NCI-H1930 (cell line): ENCODE measurements at places on chromosomes 7 and 10.

DNA sequence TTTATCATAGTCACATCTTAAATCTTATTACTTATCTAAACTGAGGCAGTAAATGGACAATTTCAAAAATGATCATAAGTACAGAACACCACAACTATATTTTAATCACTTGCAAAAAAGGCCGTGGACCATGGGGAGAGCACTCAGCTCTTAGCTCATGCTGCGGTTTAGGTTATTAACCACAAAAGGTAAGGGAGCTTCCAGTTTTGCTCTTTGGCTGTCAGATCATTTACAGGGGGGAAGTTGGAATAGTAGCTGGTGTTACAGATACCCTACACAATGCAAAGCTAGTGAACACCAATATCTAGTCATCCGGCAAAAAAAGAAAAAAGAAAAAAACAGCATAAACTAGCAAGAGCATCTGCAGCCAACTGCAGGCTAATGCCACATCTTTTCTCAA, 147.0 kb downstream of the BBS9 start:
- no peak for DNase-seq

DNA sequence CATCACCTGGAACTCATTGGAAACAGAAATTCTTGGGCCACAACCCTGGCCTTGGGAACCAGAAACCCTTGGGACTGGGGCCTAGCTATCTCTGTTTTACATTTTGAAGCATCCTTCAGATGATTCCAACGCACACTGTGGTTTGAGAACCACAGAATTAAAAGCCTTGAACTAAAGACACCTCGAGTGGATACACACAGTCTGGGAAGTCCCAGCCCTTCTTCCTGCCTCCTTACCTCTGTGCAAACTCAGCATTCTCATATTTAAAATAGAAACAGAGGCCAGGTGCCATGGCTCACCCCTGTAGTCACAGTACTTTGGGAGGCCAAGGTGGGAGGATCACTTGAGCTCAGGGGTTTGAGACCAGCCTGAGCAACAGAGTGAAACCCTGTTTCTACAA, 12.9 kb downstream of the NPFFR1 start:
- no peak for DNase-seq

GRCh38 chr7:132249256-132249971, 326.9 kb downstream of the PLXNA4 start:
- no peak for DNase-seq

GRCh38 chr7:29278337-29279069, 83.9 kb downstream of the CHN2 start:
- no peak for DNase-seq

DNA sequence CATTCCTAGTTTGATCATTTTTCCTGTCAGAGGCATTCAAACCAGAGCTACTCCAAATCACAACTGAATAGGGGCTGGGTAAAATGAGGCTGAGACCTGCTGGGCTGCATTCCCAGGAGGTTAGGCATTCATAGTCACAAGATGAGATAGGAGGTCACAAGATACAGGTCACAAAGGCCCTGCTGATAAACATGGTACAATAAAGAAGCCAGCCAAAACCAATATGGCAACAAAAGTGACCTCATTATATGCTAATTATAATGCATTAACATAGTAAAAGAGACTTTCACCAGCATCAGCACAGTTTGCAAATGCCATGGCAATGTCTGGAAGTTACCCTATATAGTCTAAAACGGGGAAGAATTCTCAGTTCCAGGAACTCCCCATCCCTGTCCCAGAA, 37.3 kb downstream of the TWIST1 start:
- no peak for DNase-seq

- DNase-seq = no peak
Observed at GRCh38 chr7:74193913-74194312, 15.9 kb upstream of the LAT2 start.

DNA sequence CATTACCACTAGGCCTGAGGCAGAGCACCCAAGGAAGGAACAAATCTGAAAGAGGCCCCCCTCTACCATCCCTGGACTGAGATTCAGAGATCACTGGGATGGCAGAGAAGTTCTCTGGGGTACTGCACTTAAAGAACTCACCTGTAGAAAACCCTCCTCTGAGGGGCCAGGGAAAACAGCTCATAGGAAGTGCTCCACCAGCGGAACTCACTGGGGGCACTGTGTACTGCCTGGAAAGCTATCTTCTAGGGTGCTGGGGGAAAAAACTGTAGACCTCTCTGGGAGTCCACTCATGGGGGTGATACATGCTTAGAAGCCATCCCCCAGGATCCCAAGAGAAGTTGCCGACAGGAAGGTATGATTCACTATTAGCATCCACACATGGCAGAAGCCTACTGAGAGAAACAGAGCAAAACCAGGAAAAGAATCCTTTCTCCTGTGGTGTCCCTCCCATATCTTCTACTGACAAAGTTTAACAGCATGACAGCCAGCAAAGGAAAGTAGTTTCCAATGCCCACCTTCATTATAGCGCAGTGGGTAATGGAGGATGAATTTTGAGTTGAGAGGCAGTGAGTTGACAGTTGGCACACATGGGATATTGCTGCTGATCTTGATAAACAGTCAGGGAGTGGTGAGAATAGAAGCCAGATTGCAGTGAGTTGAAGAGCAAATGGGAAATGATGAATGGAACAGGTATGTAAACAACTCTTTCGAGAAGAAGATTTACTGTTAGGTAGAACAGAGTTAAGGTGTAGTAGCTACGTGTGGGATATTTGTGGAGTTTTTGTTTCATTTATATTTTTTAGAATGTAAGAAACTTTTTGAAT, 20.9 kb downstream of the ANKIB1 start:
- DNase-seq = no peak

GRCh38 chr10:78042752-78043104, 9.1 kb downstream of the RPS24 start:
- no peak for DNase-seq

GRCh38 chr10:125265579-125265955, 105.2 kb upstream of the CTBP2 start:
- no peak for DNase-seq

GRCh38 chr10:94403380-94404213, 1.3 kb downstream of the TBC1D12 start:
- DNase-seq = no peak

GRCh38 chr10:34966451-34966850, 123.7 kb downstream of the CUL2 start:
- no peak for DNase-seq
